Cardiac muscle cell (in vitro differentiated cells and primary cell): ENCODE measurements at places on chromosomes 12 and 14.

DNA sequence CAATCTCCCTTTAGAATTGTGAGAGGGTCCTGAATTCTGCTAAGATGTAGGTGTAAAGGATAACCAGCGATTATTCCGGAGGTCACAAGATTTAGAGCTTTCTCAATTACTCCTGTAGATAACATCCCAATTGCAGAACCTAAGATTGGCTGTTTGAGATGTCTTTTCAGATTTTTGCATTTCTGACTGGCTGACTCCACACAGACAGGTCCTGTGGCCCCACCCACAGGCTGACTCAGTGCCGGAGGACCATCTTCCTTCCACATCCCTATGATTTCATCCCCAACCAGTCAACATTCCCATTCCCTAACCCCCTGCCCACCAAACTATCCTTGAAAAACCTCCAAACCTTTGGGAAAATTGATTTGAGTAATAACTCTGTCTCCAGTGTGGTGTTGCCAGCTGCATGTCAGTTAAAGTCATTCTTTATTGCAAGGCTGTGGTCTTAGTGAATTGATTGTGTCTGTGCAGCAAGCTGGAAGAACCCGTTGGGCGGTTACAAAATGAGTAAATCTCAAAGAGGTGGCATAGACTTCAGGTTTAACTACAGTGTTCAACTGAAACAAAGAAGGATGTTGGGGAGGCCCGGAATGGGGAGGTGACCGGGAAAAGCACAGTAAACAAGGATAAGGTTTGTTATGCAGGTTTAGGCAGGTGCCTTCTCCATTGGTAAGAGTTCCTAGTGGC lies 10.6 kb downstream of the FNTB start:
- DNase-seq = no peak

DNA sequence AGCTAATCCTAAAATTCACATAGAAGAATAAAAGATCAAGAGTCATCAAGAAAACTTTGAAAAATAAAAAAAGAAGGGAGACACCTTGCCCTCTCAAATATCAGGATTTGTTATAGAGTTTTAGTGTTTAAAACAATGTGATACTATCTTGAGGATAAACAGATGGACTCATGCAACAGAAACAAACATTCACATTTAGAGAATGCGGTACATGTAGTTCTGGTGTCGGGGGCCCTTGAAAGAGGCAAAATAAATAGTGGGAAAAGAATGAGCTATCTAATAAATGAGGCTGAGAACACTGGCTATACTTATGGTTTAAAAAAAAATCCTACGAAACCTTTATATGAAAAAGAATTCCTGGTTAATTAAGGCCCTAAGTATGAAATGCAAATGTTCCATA lies 127.7 kb downstream of the LLPH start:
- DNase-seq = no peak

- no peak for DNase-seq
These were observed 28.3 kb downstream of the PITPNM2 start for GRCh38 chr12:123122626-123123025.

DNA sequence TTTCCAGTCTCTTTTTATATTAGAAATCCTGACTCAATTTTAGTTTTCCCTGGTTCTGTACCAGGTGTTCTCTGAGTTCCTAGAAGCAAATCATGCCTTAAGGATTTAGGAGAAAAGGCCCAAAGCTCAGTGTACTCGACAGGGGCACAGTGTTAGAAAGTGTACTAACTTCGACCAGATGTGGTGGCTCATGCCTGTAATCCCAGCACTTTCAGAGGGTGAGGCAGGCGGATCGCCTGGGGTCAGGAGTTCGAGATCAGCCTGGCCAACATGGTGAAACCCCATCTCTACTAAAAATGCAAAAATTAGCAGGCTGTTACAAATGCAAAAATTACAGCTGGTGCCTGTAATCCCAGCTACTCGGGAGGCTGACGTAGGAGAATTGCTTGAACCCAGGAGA lies 12.0 kb downstream of the VEZT start:
- DNase-seq = no peak

- DNase-seq = no peak
These were observed 111.0 kb downstream of the BBS10 start for GRCh38 chr12:76237086-76237701.
